ENCODE measurements at places on chromosomes 7 and 10.

DNA sequence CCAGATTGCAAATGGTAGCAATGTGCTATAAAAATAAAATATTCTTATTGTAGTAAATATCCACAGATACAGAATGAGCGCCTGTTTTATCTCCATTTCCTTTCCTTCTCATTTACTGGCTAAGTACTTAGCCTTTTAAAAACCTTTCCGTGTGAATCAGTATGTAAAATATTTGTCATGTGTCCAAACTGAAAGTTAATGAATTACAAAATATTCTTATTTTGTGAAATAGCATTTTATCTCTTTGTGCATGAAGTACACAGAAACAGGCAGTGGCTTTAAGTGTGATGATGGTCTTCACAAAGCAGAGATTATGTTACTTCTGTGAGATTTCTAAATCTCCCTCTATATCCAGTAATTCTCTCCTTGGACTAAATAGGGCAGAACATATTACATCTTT, 56.7 kb upstream of the KIAA1217 start:
- DNase-seq = no peak

DNA sequence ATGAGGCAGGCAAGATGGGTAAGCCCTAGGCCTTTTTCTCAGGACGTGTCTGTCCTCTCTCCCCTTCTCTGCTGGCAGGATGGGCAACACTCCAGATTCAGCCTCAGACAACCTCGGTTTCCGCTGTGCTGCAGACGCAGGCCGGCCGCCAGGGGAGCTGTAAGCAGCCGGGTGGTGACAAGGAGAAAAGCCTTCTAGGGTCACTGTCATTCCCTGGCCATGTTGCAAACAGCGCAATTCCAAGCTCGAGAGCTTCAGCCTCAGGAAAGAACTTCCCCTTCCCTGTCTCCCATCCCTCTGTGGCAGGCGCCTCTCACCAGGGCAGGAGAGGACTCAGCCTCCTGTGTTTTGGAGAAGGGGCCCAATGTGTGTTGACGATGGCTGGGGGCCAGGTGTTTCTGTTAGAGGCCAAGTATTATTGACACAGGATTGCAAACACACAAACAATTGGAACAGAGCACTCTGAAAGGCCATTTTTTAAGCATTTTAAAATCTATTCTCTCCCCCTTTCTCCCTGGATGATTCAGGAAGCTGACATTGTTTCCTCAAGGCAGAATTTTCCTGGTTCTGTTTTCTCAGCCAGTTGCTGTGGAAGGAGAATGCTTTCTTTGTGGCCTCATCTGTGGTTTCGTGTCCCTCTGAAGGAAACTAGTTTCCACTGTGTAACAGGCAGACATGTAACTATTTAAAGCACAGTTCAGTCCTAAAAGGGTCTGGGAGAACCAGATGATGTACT, 13.1 kb downstream of the PHKG1 start:
- no peak for DNase-seq

GRCh38 chr10:4708123-4708759, 117.8 kb upstream of the AKR1E2 start:
- no peak for DNase-seq

DNA sequence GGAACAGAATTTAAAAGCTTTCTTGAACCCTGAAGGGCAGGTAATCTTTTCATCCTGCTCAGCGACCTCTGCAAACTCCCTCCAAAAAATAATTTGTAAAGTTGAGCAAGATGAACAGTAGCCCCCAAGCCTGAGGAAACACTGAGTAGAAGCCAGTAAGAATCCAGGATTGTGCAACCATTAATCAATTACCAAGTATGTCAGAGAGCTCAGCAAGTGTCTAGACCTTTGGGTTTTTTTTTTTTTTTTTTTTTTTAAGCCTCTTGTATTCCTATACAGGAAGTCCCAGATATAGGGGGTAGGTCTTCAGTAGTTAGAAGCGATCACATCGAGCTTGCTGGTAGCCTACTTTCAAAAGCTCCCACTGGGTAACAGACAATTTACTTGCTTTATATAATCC, 155.2 kb downstream of the DGKI start:
- no peak for DNase-seq

DNA sequence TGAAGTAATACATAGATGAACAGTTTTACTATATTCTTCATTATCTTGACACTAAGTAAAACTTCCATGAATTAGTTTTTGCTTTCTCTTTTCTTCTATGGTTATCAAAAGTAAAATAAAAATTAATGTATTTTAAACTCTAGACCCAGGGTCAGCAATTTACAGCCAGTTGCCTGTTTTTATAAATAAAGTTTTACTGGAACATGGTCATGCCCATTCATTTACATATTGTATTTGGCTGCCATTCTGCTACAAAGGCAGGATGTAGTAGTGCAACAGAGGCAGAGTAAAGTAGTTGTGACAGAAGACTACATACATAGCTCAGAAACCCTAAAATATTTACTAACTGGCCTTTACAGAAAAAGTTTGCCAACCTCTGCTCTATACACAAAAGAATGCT, 98.8 kb downstream of the CNOT4 start:
- DNase-seq = no peak

DNA sequence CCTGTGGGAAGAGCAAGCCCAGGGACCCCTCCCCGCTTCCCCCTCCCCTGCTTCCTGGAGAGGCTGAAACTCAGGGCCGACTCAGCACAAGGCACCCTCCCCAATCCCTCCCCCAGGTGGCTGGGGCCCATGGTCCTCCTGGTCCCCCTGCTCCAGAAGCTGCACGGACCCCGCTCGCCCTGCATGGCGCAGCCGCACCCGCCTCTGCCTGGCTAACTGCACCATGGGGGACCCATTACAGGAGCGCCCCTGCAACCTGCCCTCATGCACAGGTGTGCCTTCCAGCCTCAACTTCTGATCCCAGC, 19.7 kb upstream of the ZNF862 start:
- DNase-seq = no peak

GRCh38 chr7:50352751-50353150, 48.2 kb downstream of the IKZF1 start:
- no peak for DNase-seq

DNA sequence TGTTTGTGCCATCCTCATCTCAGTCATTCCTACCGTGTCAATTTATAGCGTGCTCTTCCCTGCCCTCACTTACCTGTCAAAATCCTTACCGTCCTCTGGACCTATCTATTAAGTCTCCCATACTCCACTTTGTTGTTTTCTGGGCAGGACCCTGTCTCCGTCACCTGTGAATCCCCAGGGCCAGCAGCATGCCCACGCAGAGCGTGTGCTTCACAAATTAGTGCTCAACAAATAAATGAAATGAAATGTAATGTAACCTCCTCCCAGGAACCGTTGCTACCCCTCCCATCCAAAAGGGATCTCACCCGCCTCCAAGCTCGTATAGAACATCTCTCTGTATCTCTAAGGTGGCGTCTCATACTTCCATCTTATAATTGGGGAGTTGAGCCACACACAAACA, 589.9 kb upstream of the MGMT start:
- no peak for DNase-seq

DNA sequence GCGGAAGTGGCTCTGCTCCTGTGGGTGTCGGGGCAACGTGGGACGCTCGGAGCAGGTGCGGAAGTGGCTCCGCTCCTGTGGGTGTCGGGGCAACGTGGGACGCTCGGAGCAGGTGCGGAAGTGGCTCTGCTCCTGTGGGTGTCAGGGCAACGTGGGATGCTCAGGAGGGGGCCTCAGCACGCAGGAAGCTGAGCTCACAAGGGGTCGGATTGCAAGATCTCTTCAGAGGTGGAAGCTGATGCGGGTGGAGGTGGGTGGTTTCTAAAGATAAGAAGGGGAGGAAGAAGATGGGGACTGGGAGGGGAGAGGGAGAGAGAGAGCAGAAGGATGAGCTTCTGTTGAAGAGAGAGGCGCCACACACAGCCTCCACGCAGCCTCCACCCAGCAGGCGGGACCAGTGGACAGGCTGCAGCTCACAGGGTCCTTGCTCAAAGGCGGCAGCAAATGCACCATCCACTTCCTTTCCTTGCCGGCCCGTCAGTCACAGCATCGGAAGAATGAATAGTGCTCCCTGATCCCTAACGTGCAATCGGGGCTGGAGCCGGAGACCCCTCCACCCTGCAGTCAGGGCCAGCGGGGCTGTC, 78.7 kb downstream of the PTPRN2 start:
- DNase-seq = no peak

DNA sequence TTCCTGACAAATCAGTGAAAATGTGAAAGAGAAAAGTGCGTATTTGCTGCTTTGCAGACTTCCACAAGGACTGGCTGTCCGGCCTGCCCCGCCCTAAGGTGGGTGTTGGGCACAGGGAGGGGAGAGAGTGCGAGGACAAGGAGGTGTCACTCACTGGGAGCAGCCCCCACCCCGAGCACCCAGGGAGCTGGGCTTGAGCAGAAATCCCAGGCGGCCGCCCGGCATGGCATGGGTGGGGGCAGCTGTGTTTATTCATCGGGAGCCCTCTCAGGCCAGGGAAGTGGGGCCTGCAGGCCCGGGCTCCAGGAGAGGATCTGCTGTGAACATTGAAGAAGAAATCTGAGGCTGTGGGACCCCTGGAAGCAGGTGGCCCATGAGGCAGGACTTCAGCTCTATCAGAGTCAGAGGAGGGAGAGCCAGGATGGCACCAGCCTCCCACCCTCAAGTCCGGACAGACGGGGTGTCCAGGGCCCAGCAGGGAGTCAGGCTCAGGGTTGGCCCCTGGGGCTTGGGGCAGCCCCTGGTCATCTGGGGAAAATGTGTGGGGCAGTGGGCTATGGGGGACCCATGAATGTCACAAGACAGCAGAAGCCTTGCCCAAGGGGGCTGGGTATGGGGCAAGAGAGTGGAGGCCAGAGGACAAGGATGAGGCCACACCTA, 164.4 kb upstream of the PPP2R2D start:
- DNase-seq = no peak

Data from iPS DF 19.7 (cell line).